ENCODE measurements at places on chromosomes 16 and 17.

DNA sequence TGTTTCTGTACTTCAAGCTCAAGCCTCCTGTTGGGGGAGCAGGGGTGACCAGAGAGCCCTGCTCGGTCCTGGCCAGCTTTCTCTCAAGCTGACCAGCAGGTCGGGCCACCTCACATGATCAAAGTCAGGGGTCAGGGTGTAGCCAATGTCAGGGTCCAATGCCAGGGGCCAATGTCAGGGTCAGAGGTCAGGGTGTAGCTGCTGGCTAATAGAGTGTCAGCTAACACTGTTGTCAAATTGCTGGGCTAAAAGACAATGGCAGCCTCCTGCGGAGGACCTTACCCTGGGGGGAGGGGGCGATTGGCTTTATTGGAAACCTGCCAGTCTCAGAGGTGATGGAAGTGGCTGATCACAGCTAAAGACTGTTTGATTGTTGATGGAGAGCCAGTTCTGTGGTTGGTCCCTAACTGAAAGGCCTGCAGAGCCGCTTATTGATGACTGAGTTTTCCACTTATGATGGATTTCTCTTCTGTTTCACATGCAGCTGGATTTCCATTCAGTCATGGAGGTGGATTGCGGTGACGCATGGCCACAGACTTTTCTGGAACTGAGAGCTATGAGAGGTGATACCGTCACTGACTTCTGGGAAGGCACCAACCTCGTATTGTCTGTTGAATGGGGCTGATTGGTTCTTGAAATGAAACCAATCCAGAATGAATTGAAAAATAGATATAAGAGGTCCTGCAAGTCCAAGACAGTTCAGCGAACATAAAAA lies 97.4 kb upstream of the ZFHX3 start:
- DNase-seq = no peak

DNA sequence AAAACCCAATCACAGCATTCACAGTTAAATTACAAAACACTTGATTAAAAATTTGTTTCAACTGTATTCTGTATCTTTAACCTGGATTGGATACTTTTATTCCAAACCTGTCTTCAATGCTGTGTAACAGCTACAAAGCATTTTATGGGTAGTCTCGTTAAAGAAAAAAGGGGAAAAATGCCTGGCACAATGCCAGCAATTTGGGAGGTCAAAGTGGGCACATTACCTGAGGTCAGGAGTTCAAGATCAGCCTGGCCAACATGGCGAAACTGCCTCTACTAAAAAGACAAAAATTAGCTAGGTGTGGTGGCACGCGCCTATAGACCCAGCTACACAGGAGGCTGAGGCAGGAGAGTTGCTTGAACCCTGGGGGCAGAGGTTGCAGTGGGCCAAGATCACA lies 4.0 kb downstream of the GNA13 start:
- DNase-seq = no peak

DNA sequence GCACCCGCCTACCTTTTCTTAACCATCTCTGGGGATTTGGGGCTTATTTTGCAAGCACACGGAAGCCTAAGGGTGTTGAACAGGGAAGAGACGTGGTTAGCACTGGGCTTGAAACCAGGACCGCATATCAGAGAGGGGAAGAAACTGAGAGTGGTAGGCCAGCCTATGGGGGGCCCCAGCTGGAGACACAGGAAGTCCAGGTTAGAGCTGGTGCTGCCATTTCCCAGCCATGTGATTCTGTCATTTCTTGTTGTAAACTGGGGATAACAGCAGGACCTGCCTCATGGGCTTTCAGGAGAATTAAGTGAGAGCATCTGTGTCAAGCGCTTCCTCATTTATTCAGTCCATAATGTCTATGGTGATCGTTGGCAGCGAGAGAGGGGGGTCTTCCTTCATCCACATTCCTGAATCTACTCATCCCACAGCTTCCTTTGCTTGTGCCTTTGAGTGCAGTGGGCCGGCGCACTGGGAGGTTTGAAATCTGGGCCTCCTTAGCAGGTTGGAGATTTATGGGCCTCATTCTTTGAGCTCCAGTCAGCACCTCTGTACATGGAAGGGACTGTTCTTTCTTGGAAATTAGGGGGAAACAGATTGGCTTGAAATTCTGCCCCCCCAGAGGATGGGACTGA lies 20.1 kb downstream of the NKD1 start:
- DNase-seq = no peak

GRCh38 chr17:1040216-1040600 lies 43.3 kb downstream of the TIMM22 start:
- DNase-seq = no peak

DNA sequence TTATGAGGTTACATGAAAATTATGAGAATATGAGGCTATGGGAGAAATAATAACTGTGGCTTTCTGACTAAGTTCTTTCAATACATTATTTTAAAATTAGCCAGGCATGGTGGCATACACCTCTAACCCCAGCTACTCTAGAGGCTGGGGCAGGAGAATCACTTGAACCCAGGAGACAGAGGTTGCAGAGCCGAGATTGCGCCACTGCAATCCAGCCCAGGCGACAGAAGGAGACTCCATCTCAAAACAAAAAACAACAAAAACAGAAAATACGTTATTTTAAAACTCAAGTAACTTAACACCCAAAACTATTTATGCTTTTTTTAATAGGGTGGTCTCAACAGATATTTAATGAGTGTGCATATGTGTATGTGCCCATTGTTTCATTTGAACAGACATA lies 2.4 kb upstream of the RFFL start:
- DNase-seq = no peak

GRCh38 chr17:48558057-48558830 lies 13.3 kb upstream of the HOXB2 start:
- no peak for DNase-seq

DNA sequence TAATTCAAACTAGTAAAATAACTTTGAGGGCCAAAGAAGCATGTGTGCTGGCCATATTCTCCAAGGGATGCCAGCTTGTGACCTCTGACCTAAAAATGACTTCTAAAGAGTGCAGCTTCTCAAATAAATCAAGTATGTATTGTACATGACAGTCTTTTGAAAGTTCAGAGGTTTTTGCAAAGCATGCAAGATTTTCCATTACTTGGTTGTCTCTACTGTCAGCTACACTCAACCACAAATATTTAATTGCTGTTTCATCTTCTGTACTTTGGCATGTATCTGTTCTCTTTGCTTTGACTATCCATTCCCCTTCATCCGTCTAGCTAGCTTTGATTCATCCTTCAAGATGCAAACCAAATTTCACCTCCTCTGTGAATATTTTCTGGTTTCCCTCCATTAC lies 121.9 kb upstream of the HS3ST2 start:
- no peak for DNase-seq
